CD8-positive, alpha-beta memory T cell (primary cell): ENCODE measurements at places on chromosomes 12 and 14.

DNA sequence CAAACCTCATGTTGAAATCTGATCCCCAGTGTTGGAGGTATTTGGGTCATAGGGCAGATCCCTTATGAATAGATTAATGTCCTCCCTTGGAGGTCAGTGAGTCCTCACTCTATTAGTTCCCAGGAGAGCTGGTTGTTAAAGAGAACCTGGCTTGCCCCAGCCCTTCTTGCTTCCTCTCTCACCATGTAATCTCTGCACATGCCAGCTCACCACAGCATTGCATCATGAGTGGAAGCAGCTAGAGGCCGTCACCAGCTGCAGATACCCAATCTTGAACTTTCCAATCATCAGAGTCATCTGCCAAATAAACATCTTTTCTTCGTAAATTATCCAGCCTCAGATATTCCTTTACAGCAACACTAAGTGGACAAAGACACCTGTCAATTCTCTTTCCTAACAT, 161.8 kb upstream of the IGF1 start:
- no peak for DNase-seq

DNA sequence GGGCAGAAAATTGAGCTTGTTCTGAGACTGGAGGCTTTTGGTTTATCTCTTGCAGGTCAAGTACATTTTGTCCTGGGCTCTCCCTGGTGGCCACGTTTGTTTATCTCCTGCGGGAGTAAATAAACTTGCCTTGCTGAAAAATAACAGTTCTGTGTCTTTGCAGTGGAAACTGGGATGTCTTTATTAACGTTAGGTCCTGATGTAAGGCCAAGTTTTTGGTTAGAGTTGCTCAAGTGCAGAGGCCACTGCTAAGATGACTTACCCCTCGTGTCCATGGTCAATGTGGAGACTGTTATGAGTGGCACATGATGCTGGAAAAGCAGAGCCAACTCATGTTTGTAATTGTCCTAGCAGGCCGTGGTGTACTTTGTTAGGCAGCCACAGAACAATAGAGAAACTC, 3.8 kb downstream of the PTPN11 start:
- DNase-seq, result no peak

GRCh38 chr12:2297658-2298057, 244.9 kb downstream of the CACNA1C start:
- no peak for DNase-seq

DNA sequence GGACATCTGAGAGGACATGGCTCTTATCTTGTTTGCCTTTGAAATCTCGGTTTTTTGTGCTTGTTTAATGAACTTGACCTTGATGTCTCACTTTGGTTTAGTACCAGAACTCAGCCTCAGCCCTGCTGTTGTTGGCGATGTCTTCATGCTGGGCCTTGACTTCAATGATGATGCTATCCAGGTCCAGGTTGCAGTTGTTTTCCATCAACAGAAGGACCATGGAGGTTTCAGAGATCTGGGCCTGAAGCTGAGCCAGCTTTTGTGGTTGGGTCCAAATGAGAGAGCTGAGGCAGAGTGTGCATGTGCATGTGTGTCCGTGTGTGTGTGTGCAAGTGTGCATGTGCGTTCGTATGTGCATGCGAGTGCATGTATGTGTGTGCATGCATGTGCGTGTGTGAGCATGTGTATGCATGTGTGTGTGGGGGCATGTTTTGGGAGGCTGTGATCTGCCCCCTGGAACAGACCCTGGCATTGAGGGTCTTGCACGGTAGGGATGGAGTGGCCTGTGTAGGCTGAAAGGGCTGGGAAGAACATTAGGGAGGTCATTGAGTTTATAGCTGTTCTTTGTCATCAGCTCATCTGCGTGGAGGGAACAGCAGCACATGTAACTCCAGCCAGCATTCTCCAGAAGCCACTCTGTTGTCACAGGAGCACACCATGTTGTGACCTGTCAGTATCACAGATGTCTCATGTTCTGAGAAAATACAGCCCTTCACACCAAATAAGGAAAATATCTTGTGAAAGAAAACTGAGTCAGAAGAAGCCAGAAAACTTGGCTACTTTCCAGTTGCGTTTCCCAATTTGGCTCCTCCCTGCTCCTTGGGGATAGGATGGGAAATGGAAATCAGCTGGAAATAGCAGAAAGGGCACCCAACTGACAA, 10.0 kb upstream of the KRT82 start:
- no peak for DNase-seq

DNA sequence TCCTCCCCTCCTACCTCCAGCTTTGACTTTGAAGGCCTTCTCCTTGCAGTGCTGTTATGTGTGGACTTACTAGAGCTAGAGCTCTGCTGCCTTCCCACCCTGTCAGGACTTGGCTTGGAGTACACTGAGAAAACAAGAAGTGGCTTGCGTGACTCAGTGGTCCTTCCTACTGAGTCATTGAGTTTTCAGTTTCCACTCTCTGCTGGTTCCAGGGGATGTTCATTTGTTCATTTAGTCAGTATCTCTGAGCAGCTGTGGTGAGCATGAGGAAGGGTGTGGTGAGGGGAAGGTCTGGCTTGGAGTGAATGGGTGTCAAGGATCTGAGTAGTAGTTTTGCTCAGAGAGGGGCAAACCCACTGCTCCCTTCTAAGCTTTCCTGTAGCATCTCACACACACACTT, 17.2 kb upstream of the ELK3 start:
- DNase-seq, result no peak

DNA sequence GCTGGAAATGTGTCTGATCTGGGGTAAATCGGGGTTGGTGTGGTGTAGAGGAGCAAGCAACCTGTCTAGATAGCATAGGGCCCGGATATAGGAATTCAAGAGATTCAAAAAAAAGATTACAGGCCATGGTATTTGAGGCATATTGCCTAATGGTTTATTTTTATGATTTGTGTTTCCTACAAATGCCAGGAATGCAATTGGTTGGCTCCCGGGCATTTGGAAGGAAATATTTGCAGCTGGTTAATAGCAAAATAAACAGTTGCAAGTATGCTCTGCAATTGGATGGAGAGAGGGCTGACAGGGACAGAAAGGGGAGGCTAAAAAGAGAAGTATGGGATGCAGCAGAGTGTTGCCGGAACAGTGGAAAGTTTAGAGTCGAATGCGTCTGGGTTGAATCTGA, 315.6 kb upstream of the ATP2B1 start:
- no peak for DNase-seq

DNA sequence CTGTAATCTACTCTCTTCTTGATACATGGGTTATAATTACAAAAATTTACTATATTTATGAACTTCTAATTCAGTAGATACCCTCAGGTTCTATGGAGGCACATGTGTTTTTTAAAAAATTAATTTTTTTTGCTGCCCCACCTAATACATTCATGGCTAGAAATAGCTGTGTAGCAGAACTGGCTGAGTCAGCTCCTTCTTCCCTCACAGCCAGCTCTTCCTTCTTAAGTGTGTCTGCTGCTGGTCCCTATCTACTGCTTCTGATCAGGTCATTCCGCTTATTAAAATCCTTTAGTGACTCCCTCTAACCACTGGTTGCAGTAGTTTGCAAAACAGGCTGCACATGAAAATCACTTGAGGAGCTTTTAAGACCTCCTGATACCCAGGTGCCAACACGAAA, 400.1 kb downstream of the APAF1 start:
- DNase-seq, result no peak

DNA sequence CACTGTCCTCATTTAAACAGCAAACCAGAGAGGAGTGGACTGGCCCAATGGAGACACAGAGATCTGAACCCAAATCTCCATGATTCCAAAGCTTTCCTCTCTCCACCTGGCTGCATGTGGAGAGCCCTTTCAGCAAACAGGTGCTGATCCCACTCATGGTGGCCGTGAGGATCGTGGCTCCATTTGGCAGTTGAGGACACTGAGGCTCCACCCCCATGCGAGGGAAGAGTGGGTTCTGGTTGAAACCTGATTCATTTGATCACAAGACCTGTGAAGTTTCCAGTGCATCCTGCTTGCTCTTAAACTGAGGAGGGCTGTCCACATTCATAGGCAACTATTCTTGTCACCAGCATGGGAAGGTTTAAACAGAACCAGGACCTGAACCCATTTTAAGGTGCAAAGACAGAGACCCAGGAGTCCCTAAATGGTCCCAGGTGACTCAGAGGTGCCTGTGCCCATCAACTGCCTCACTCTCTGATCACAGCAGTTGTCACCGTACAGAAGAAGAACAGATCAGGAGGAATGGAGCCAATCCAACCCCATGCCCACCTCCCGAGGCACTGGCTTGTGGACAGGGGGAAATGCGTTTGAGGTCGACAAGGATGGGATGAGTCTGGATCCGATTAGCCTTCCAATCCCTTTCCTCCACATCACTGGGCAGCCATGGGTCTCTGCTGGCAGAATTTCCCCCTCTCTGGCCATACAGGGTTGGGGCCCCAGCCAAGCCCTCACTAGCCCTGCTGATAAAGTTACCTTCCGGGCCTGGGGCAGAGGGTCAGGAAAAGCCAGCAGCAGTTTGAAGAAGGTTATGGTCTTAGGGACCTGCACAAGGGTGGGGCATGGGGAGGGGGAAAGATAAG, 45.5 kb upstream of the BCL11B start:
- DNase-seq, result no peak

DNA sequence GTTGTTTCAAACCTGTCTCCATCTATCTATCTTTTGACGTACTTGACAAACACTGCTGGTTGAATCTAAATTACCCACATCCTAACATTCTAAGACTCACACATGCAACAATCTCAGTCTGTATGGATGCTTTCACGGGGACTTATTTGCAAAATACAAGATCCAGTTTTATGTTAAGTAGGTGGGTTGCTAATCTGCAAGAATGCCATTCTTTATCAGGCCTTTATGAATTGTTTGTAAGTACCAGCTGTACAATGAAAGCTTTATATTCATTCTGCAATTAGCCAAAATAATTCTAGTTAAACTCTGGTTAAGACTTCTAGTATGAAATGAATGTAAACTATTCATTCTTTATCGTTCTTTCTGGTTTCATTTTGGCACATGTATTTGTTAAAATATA, 135.1 kb downstream of the NAV3 start:
- no peak for DNase-seq

- no peak for DNase-seq
Measured at GRCh38 chr12:98465950-98466602, 49.3 kb upstream of the TMPO start.

DNA sequence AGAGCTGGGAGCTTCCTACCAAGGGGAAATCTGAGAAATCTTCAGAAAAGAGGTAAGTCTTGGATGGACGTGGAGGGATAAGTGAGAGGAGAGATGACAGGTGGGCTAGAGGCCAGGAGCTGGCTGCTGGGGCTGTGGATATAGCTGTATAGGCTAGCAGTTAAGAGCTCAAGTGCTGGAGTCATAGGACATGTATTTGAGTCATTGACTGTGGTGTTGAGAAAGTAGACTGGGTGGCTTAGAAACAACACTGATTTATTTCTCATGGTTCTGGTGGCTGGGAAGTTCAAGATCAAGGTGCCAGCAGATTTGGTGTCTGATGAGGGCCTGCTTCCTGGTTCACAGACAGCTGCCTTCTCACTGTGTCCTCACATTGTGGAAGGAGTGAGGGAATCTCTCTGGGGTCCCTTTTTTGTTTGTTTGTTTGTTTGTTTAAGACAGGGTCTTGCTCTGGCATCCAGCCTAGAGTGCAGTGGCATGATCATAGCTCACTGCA, 151.1 kb upstream of the FUT8 start:
- no peak for DNase-seq

DNA sequence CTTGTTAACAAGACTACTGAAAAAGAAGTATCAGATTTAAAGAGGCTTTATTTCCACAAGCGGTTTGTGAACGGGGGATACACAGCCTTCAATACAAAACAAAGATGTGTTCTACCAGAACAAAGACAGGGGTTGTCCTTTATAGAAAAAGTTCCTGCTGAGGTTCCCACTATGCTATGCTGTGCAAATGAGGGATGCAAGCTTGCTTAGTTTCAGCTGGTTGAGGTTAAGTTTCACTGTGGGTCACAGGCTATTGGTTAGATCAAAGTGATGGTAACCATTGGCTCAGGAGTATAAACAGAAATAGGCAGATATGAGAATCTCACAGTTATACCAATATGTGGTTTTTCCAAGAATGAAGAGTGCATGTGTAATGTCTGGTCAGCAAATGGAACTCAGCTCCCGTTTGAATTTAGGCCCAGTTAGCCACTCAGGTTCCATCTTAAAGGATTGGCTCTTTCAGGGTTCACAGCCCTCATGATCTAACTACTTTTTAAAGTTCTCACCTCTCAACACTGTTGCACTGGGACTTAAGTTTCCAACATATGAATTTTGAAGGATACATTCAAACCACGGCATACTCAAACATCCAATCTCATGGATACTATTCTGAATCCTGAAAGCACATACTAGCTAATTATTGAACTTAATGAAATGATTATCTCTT, 215.4 kb upstream of the DCN start:
- DNase-seq, result no peak

GRCh38 chr14:105902131-105902898, 375.9 kb downstream of the TMEM121 start:
- no peak for DNase-seq

- no peak for DNase-seq
Measured at GRCh38 chr12:32471591-32472001, 72.2 kb downstream of the FGD4 start.

DNA sequence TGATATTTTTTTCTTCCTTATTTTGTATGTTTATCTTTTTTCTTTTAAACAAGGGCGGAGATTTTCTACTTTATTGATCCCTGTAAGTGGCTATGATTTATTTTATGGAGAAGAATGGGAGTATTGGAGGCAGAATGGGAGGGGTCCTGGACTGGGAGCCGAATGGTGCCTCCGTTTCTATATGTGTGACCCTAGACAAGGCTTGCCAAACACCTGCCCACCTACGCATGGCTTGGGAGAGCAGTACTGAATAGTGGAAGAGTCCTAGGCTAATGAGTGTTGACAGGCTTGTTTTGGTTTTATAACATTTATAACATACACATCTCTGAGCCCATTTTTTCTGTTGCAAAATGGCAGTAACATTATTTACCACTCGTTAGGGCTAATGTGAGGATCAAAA, 29.0 kb downstream of the STK38L start:
- DNase-seq, result no peak

DNA sequence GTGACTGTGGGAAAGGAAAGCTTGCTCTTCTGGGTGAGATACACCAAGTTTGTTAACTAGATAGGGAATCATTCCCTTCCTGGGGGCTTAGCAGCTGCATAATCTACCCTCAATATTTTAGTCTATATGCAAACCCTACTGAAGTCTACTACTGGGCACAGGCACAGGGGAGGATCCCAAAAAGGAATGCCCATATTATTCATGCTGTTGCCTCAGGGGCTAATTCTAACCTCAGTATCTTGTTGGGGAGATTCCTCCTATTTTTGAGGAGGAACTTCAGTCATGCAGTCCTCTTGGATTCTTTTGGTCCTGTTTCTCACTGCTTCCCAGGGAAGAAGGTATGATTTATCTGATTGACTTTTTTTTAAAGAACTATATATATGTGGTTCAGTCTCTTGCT, 58.9 kb upstream of the ANKS1B start:
- no peak for DNase-seq

DNA sequence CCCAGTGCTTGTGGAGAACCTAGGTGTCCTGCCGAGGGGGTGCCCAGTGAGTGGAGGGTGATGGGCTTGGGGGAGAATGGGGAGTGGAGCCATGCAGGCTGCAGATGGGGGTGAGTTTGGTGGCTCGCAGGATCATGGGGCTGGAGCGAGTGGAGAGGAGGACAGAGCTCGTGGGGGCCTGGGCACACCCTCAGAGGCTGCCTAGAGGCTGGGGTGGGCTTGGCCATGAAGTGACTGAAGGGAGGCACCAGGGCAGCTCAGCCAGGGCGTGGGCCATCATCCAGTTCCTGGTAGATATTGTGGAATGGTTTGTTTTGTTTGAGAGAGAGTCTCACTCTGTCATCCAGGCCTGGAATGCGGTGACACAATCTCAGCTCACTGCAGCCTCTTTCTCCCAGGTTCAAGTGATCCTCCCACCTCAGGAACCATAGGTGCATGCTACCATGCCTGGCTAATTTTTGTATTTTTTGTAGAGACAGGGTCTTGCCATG, 43.4 kb upstream of the AMN start:
- no peak for DNase-seq
